ENCODE measurements at places on chromosomes 1 and 21. TPM values are rescaled to one million over a fixed set of nuclear protein-coding genes. Genes with fewer than 3 reads are reported as not detected.
A peak's percentile ranks its signal among the peaks of the same experiment; 100 is the strongest.

DNA sequence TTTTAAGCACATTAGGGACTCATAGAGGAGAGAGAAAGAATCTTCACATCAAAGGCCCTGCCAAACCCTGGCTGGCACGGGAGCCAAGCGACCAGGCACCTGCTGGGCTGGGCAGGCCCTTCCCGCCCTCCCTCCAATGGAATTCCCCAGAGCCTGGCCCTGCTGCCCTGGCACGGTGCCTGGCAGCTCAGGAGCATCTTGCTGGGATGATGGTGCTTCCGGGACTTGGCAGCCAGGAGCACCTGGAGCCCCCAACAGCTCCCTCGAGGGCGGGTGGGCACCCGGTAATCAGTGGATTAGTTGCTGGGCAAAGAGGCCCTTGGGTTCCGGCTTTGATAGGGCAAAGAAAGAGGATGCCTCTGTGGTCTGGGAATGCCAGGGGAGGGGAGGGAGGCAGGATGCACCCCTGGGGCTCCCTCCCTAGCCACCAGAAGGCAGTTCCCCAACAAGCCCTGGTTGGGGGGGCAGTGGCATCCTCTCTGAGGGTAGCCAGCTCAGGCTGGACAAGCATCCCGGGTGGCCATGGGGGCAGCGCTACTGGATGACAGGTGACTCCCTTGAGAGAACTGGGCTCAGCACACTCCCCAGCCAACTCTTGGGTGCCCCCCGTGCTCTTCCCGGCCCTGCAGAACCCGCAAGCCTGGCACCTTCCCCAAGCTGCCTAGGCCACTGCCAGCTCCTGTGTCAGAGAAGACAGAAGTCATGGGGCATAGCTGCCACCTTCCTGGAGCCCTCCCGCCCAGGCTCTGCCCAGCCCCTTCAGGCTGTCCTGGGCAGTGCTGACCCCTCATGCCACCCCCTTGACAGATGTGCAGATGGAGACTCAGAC is 26.4 kb downstream of the KRTAP10-1 start:
- DNase-seq, result no peak

DNA sequence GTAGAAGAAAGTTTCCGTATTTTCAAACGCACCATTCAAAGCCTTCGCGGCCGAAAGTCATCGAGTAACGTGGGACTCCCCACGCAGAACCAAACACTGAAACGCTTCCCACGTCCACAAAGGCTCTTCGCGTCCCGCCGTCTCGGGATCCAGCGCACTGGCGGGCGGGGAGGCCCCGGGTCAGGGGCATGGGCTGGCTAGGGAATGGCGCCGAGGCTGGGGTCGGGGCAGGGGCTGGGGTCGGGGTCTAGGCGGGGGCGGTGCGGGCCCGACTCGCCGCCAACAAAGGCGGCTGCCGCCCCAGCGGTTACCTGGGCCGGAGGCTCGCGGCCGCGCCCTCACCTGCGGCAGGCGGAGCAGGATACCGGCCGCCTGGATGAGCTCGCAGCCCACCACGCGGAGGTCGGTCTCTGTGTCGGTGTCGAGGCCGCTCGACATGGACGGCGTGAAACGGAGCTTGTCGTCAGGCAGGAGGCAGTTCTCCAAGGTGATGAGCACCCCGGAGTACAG is 403 bp downstream of the CCNL2 start:
- DNase-seq, result no peak

DNA sequence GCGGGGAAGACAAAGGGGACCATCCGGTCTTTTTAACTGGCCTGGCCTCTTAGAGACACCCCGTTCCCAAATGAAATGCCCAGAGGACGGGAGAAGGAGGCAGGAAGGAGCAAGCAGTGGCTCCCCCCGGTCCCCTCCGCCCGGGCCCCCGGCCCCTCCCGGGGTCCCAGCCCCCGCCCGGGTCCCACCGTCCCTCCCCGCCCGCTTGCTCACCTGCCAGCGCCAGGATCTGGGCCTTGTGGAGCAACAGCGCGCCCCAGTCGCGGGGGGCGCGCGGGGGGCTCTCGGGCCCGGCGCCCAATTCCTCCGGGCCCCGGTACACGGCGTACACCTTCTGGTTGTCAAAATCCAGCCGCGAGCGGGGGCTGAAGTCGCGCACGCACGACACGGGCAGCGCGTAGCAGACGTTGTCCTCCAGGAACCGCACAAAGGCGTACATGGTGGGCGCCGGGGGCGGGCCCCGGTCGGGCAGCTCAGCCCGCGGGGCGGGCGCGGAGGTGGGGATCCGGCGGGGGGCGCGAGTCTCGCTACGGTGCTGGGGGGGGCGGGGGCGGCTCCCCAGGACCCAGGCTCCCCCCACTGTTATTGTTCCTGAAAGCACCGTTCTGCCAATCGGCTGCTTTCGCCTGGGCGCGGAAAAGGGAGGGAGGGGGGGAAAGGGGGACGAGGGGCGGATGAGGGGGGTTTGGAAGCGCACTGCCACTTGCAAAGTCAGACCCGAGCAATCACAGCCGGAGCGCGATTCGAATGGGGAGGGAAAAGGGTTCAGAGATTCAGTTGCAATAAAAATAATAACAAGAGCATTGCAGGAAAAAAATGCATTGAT is at the start of gene BEND5:
Gene BEND5, minus strand, starts transcription at position 499 of the 826 bp plus-strand sequence. Its CDS starts 60 bp downstream, at position 439.
- no peak for DNase-seq

DNA sequence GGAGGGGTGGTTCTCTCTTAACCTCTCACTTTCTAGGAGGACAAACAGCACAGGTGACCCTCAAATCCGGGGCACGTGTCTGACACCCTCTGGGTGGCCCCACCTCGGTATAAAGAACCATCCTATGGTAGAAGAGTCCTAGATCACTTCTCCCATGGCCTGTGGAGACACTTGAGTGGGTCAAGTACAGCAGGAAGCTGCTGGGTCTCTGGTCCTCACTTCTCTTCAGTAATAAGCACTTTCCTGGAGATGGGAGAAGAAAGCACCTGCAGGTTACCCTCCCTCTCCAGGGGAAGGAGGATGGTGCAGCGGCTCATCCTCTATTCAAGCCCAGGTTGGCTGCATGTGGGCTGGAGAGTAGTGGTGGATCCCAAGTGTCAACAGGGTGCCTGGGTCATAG is 17.0 kb downstream of the S100A7 start:
- no peak for DNase-seq

CYYR1 gene
- polyA plus RNA-seq, result 0.16 TPM

DNA sequence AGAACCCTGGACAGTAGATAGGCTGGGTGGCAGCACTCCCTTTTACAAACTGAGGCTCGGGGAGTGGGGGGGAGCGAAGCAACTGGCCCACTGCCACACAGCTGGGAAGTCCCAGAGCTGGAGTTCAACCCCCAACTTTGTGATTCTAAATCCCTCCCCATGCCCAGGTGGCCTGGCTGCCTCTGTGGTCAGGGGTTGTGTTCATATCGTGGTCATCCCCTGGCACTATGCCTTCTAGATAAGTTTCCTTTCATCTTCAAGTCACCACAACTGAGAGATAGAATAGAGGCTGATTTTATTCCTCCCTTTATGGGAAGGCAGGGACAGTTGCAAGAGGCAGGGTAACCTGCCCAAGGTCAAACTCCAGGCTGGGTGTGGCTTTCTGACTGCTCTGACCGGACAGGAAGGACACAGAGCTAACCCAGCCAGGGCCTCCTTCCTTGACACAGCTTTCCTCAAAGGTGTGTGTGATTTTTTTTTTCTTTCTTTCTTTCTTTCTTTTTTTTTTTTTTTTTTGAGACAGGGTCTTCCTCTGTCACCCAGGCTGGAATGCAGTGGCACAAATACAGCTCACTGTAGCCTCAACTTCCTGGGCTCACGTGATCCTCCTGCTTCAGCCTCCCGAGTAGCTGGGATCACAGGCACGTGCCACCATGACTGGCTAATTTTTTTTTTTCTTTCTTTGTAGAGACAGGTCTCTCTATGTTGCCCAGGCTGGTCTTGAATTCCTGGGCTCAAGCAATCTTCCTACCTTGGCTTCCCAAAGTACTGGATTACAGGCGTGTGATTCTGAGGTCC is 18.4 kb upstream of the TNFRSF1B start:
- DNase-seq, result no peak

DNA sequence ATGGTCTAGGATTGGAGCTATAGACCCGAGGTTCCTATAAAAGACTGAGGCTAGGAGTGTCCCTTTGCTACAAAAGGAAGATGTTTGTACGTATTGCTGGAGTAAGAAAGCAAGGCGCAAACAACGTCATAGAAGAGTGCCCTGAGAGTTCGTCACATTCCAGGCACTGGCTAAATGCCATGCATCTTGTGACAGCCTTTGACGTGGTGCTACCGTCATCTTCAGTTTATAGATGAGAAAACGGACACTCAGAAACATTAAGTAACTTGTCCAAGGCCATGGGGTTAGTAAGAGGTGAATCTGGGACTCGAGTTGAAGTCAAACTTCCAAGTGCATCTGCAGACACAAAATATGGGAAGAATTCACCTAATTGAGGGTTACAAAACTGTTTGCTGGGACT is 104.2 kb upstream of the SLC45A1 start:
- peak; percentile 30 for DNase-seq

CELA3B gene
- polyA plus RNA-seq, result not detected

DNA sequence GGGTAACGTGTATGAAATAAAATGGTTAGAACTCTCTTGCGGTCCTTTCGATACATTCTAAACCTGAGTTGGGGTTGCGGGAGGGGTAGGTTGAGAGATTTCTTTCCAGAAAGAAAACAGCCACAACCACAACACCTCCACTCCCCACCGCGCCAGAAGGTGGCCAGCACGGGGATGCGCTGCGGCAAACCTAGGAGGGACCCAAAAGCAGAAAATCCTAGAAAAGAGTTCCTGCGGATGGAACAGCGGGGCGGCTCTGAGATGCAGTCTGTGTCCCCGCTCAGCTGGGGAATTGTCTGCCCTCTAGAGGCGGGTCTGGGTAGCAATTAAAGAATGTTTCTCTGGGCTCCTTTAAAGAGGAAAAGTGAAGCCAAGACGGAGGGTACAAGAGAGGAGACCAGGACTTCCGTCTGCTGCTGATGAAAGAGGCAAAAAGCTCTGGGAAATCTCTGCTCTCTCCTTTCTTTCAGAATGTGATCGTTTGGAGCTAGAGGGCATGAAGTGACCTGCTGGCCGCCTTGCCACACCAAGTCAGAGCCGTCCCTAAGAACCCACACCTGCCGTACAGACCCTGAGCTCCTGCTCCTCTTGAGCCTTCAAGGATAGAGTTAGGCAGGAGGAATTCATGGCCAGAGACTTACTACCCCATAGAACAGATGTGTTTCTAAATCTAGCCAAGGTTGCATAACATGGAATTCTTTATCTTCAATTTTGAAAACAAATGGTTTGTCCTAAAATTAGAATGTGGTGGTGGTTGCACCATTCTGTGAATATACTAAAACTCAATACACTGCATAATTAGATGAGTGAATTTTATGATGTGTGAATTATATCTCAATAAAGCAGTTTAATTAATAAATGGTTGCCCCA is 46.5 kb upstream of the COA6 start:
- peak; percentile 58 for DNase-seq

GRCh38 chr1:20481643-20482498 is 4.1 kb downstream of the CAMK2N1 start:
- DNase-seq, result no peak

SPRR1A gene
- not detected for polyA plus RNA-seq

DNA sequence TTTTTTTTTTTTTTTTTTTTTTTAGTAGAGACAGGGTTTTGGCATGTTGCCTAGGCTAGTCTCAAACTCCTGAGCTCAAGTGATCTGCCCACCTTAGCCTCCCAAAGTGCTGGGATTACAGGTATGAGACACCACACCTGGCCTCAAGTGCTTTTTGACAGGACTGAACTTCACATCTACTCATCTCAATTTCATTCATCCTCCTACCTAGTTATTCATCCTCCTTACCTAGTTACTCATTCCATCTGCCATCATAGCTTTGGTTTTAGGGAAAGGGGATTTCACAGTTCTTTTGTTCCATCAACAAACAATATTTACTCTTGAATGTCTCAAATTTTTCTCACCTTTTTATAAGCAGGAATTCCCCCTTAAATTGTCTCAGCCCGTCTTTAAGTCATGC is 38.6 kb upstream of the RALGPS2 start:
- no peak for DNase-seq

DNA sequence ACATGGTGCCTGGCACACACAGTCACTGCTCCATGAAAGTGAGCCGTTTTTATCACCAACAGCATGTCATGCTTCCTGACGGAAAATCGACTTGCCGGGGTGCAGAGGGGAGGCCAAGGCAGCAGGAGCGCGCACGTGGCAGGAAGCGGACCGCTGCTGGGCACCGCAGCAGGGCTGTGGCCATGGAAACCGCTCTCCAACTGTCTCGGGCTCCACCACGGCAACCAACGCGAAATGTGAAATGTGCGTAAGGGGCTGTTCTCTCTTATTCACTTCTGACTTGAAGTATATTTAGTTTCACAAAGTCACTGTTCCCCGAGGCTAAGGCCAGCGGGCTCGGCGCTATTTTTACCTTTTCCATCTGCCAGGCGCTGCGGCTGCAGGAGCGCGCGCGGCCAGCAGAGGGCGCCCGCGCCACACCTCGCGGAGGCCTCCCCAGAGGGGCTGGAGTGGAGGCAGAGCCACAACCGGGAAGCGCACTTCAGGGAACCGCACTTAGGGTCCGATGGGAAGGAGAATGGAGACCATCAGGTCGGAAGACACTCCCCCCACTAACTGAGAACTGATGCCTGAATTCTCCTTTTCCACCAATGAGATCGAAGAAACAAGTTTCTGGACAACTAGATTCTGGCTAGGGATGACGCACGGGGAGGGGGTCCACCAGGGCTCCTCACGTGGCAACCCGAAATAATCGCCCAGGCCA is 19.7 kb downstream of the RCC2 start:
- DNase-seq, result peak; percentile 56

TAS1R3 gene
- 0.33 TPM for polyA plus RNA-seq

DNA sequence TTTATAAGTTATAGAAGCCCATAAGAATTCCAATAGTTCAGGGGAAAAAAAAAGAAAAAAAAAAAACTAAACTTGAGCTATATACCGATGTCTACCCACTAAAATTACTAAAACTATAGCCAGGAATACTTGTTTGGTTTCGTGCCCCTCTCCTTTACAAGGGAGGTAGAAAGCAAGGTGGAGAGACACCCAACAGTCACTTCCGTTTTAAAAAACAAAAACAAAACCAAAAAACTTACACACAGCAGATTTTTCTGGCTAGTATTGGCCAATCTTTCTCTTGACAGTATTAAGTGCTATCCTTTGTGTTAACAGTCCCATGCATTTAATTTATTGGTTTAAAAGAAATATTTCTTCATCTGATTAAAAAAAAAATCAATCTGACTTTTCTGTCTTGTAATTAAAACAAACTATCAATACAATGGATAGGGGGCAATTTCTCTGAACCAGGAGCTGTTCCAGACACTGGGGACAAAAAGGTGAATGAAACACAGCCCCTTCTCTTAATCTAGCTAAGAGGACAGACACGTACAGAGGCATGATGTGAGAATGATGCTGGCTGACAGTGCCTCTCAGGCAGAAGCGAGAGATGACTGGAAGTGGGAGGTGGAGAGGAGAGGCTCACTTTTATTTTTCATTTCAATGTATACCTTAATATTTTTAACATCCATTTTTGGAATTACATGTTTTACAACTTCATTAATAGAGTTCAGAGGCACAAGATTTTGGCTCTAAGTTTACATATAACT is 214.8 kb downstream of the RERE start:
- no peak for DNase-seq

CCDC27 gene
- polyA plus RNA-seq, result not detected

All from CD14-positive monocyte (primary cell).